ENCODE measurements at places on chromosomes 1 and 21.

GRCh38 chr1:59137968-59138367 is 158.9 kb upstream of the FGGY start:
- no peak for DNase-seq

DNA sequence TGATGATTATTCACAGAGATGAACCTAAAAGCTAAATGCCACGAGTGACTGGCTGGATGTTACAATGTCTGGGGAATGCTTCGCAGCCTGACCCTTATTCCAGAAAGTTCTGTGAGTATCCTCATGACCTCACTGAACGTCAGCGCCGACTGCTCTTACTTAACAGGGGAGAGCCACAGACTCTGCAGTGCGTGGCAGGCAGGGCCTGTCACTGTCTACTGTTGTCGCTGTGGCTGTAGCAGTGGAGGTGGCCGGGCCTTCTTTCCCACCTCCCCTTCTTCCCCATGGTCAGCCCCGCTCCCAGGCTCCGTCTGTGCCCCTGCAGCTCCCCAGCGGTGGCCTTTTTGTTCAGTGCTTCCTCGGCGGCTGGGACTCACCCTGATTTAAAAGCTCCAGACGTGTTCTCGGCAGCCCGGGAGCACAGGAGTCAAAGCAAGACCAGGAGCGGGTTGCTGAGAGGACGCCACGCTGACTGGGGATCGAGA is 52.2 kb upstream of the TARBP1 start:
- peak; percentile 80 for DNase-seq

DNA sequence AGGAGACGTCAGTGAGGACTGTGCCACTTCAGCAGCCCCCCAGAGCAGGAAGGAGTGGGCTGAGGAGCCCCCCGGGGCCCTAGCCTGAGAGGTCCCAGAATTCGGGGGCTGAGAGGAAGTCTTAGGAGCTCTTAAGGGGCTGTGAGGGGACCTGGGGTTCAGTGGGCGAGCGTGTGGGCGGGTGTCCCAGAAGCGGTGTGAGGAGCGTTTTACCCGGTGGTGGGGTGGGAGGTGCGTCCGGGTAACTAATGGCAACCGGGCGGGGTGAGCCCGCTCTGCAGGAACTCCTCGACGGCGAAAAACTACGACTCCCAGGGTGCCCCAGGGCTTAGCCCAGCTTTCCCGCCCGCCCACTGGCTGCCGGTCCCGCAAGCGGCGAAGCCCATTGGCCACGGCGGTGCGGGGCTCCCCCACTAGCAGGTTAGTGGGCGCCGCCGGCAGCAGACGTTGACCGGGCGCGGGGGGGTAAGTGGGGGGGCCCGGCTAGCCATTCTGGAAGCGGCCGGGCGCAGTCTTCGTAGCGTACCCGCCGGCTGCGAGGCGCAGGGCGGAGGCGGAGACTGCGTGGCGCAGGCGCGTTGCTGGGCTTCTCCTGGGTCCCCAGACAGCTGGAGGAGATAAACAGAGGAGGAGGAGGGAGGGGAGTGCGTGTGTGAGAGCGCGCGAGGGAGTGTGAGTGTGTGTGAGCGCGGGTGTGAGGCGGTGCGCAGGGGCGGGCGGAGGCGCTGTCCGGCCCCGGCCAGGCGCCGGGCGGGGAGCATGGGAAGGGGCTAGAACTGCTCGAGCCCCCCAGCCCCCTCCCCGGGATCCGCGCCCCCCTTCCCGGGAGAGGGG is at the start of gene WDTC1:
Gene WDTC1 (plus strand): TSS at position 584 of the 834 bp plus-strand sequence. CDS start 26,423 bp downstream, outside the sequence.
- DNase-seq: peak; percentile 97

- no peak for DNase-seq
Observed at GRCh38 chr1:108858230-108858950, 1.5 kb upstream of the AKNAD1 start.

GRCh38 chr1:213891989-213892902 is 95.5 kb upstream of the PROX1 start:
- DNase-seq: no peak

GRCh38 chr1:180581635-180582039 is 22.9 kb downstream of the OVAAL start:
- no peak for DNase-seq

DNA sequence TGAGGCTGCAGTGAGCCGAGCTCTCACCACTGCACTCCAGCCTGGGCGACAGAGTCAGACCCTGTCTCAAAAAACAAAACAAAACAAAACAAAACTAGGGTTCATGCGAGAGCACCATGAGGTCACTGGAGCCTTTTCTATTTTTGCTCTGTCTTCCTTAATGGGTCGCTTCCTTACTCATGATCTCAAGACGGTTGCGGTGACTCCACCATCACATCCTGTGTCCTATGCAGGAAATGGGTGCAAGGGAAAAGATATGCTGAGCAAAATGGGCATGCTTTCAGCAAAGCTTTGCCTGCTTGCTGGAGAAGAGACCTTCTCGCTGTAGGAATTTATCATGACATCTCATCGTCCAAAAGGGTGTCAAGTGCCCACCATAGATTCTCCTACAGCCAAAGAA is 36.4 kb downstream of the WNT9A start:
- no peak for DNase-seq

- DNase-seq: no peak
Observed at GRCh38 chr1:220886470-220887201, 7.4 kb downstream of the HLX start.

GRCh38 chr1:116412480-116412798 is 39.4 kb downstream of the ATP1A1 start:
- no peak for DNase-seq

DNA sequence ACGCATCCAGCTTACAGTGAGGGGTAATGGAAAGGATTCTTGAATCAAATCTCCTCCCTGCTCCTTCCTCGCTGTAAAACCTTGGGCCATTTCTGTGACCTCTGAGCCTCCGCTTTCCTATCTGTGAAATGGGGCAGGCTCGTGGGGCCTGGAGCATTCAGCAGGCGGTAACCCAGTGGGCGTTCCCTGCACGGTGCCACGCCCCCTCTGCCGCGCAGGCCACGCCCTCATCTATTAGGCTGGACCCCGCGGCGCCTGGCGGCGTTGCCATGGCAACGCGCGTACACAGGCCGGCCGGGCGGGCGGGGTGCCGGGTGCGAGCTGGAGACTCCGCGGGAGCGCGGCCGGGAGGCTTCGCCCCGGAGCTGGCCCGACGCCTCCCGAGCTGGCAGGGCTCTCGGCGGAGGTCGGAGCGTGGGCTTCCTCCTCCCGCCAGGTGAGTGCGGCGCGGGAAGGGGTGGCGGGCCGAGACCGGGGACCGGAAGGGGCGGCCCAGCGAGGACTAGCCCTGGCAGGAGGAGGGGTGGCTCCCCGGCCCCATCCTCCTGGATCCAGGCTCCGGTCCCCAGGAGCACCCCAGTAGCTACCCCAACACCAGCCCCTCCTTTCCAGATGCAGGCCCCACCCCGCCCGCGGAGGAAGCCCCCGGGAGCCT is at the start of gene FHAD1:
Gene FHAD1 (plus strand): TSS at position 264 of the 655 bp plus-strand sequence. CDS start 4,562 bp downstream, outside the sequence.
- peak; percentile 88 for DNase-seq

DNA sequence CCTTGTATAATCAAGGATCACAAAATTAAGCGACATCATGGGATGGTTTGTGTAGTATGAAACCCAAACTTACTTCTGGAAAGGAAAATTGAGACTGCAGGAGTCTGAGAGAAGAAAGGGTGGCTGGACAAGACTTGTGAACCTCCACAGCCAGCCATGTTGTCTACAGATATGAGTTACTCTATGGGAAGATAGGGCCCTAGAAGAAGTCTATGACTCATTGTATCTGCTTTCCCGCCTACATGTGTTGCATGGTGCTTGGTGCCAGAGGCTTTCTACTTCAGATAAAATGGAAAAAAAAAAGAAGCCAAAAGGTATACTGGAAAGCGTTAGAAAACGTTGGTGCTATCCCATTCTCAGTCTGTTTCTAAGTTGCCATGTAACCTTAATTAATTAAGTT is 18.7 kb upstream of the OR6N2 start:
- no peak for DNase-seq

GRCh38 chr1:44988531-44989156 is 2.2 kb upstream of the EIF2B3 start:
- no peak for DNase-seq

DNA sequence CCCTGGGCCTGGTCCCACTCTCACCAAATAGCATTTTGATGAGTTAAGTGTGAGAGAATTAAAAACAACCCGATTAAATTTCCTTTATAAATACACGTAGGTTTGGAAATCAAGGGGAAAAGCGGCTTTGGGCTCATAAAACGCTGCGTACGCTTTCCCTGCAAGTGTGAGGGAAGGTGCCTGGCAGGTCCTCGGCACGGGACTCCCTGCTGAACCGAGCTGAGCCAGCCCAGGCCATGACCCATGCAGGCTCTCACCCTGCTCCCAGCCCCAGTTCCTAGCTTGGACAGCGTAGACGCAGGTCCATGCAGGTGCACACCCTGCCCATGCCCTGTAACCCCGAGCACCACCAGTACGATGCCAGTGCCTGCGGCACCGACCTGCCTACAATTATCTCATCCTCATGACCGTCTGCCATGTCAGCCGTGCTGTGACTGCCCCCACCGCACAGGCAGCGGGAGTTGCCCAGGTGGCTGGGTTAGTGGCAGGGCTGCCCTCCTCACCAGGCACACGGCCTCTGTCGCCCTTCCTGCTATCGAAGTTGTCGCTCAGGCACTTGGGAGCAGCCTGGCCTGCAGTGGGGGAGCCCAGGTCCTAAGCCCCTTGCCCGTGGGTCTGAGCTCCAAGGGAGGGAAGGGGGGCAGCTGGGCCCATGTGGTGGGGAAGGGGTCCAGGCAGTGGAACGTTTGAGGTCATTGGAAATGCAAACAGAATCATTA is 41.0 kb upstream of the ACTRT2 start:
- DNase-seq: no peak

All from pancreas (tissue), 10 donors.